ENCODE measurements at places on chromosomes 2 and 18.

DNA sequence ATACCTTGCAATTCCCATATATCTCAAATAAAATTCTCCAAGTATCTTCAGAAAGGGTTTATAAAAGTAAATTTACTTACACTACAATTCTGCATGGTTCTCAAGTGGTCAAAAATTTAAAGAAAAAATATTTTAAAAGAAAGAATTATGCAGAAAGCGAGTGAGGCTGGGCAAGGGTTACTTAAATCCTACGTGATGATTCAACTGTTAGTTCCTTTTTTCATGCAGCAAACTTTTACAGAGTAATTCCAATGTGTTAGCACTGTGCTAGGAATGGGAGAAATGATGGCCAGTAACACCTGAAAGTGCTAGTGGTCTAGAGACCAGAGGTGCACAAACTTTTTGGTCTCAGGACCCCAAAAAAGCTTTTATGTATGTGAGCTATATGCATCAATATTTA is 133.4 kb downstream of the ATAD2B start:
- no peak for DNase-seq

- no peak for DNase-seq
These were observed at the start of gene CD28 for GRCh38 chr2:203706403-203706802. Gene CD28, plus strand, starts transcription at chr2:203706639. Its CDS starts 58 bp downstream, at chr2:203706697.

DNA sequence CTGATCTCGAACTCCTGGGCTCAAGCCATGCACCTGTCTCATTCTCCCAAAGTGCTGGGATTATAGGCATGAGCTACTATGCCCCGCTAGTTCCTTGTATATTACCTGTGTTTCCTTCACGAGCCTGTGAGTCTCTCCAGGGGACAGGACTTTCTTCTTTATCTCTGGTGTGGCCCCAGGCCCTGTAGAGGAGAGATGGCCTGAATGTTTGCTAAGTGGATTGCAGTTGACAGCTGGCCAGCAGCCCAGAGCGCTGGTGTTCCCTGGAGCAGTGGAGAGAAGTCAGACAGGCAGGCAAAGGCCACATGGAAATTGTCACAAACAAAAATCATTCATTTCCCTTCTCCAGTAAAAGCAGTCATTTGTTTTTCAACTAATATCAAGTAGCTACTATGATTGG is 17.9 kb downstream of the LPIN1 start:
- no peak for DNase-seq

GRCh38 chr2:67982956-67983355 is 79.8 kb downstream of the C1D start:
- no peak for DNase-seq

GRCh38 chr2:134206031-134206430 is 47.8 kb upstream of the MGAT5 start:
- DNase-seq = no peak

GRCh38 chr2:57701391-57701791 is 345.2 kb upstream of the VRK2 start:
- no peak for DNase-seq

- DNase-seq = no peak
These were observed 121.7 kb downstream of the KLHL29 start for GRCh38 chr2:23506531-23507266.

- DNase-seq = no peak
These were observed 120.5 kb downstream of the ZFP36L2 start for GRCh38 chr2:43105586-43106558.

GRCh38 chr2:102880731-102881130 is 118.9 kb downstream of the TMEM182 start:
- DNase-seq = no peak

DNA sequence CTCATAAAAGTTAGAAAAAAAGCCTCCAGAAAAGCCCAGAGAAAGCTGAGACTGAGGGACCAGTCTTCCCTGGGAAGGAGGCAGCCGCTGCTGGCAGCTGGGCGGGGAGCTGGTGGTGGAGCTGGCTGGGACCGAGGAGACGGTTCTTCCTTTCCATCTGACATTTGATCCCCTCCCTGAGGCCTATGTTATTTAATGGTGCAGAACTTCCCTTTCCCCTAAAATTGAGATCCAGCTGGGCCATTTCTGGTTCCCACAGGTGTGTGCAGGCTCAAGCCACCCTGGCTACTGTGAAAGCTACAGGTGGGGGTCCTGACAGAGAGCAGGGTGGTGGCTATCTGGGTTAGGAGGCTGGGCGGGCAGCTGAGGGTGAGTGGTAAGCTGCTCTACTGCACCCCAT is 81.5 kb upstream of the FZD7 start:
- DNase-seq = no peak

GRCh38 chr2:85071096-85071495 is 62.1 kb upstream of the TCF7L1 start:
- no peak for DNase-seq

DNA sequence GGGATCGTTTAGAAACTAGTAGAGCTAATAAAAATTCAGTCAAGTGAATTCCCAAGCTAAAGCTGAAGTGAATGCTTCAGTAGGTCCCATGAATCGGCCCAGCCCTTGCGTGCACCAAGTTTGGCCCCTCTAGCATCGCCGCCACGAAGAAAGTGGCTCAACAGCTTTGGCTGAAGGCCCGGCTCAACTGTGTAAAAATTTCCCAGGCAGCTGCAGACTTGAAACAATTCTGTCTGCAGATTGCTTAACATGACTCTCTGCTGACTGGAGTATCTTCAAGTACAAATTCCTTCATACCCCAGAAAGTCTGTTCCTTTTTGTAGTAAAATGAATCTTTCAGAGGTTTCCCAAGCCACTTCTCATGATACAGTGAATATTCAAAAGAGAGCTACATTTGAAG is 32.7 kb downstream of the ALMS1 start:
- no peak for DNase-seq

Data from NCI-H1105 (cell line).